ENCODE measurements at places on chromosomes 4 and X. TPM values are rescaled to one million over a fixed set of nuclear protein-coding genes. Genes with fewer than 3 reads are reported as not detected.

DNA sequence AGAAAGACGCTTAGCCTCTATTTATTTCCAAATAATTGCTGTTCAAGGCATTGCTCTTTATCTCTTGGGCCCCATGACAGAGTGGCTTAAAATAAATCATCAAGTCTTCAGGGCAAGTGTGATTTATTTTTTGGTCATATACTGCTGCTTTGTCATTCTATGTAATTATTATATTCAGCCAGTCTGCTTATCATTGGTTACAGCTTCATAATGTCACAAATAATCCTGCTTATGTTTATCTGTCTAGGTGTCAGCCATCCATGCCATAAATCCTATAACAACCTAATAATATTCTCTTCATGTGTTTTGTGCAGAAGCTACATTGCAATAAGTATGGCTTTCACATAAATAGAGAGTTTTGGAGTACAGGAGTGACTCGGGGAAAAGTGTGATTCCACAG is 41.0 kb downstream of the HHIP start:
- no peak for DNase-seq

DNA sequence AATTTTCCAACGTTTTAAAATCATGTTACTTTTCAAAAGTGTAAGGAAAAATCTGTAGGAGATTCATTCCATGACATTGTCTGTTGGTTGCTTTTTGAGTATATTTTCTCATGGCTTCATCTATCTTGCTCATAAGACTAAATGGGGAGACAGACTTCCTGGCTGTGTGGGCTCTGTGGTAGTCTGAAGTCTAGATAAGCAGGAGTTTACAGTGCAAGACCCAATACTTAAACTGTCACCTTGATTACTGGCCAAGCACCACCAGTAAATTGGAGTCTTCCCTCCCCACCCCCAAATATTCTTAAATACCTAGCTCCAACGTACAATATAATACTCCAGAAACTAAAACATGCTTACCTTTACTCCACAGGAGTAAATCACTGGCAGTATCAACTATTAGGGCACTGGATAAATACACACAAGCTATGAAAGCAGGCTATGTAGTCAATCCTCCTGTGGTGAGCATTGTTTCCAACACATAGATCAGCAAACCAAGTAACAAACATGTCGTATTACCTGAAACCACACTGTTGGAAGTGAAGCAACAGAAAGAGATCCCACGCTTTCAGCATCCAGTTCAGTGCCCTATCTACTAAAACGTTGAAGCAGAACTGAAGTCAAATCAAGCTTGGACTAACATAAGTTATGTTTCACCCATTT is 6.2 kb downstream of the HNRNPD start:
- no peak for DNase-seq

PLXNB3 gene
- 0.82 TPM for total RNA-seq

UGT2B10 gene
- total RNA-seq: not detected

DNA sequence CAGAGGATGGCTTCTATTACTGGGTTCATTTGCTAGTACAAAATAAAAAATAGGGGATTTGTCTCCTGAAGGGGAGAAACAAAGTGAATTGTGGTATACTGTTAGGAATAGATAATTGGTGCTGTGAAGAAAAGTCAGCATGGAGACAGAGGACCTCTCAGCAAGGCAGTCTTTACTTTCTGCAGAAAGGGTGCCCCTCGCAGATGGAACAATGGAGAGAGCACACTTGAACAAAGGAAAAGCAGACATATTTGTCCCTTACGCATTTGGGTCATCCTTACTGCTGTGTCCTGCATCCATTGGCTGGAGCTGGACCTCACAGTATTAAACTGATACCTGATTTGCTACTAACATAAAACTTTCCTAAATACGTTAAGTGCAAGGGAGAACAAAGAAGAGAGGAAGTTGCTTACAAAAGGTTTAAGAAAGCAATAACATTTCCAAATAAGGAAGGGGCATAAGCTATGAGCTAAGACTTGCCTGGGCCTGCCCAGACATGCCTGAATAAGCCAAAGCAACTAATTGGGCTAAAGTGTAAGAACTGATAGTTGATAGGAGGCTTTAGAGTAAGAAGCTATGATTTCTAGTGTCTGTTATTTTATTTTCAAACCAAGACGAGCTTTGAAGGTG is 83.8 kb downstream of the CCKAR start:
- no peak for DNase-seq

- no peak for DNase-seq
These were observed 776.7 kb upstream of the GRID2 start for GRCh38 chr4:91527056-91527455.

- DNase-seq: no peak
These were observed 66.6 kb downstream of the METTL14 start for GRCh38 chr4:118751629-118752323.

- no peak for DNase-seq
These were observed 107.8 kb downstream of the EFNB1 start for GRCh38 chrX:68936608-68937007.

TMEM271 gene
- 15.9 TPM for total RNA-seq

GRCh38 chr4:108359130-108359985 is 190.6 kb upstream of the LEF1 start:
- DNase-seq: no peak

PRKX gene
- 14.3 TPM for total RNA-seq

GIMD1 gene
- total RNA-seq: not detected

DNA sequence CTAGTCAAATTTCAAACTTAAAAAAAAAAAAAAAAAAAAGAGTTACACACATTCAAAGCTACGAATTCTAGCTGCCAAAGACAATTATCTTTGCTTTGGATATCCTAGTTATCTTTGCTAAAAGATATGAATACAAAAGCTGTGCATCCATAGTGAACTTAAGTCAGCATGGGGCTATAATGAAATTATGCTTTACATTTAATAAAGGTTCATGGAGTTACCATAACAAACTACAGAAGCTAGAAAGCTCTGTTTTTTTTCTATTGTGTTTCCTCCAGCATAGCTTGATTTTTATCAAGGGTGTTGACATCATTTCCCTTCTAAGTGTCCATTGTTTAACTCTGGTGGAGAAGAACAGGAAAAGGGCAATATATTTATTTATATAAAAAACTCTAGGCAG is 234.1 kb downstream of the ANKRD50 start:
- no peak for DNase-seq

DGAT2L6 gene
- not detected for total RNA-seq

SERPINA7 gene
- total RNA-seq: not detected

TAB3 gene
- 17.1 TPM for total RNA-seq

PDE6B gene
- total RNA-seq: 2.0 TPM

GRCh38 chrX:40004246-40004535 is 93.6 kb downstream of the BCOR start:
- no peak for DNase-seq

GRCh38 chr4:74112399-74113105 is 13.6 kb upstream of the CXCL2 start:
- no peak for DNase-seq

PI4K2B gene
- 6.5 TPM for total RNA-seq

GRCh38 chrX:13412208-13412600 is 92.4 kb upstream of the ATXN3L start:
- DNase-seq: no peak

DNA sequence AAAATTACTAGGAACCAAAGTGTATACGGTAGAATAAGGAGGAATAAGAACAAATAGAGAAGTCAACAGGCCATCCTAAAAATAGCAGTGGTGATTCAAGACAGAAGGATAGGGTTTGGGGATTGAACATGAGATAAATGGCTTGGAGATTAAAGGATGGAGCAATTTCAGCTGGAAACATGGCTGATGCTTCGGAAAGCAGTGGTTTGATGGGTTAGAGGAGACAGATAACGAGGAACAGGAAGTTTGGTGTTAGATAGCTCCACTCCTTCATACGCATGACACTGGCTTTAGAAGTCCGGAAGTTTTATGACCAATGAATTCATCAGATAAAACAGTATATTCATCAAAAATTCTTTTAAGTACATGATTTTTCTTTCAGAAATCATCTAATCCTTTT is 70.8 kb upstream of the GALNTL6 start:
- DNase-seq: no peak

- DNase-seq: no peak
These were observed 287.6 kb downstream of the PAPSS1 start for GRCh38 chr4:107432451-107432850.

GRCh38 chr4:12697970-12698369 is 786.2 kb downstream of the RAB28 start:
- DNase-seq: no peak

DNA sequence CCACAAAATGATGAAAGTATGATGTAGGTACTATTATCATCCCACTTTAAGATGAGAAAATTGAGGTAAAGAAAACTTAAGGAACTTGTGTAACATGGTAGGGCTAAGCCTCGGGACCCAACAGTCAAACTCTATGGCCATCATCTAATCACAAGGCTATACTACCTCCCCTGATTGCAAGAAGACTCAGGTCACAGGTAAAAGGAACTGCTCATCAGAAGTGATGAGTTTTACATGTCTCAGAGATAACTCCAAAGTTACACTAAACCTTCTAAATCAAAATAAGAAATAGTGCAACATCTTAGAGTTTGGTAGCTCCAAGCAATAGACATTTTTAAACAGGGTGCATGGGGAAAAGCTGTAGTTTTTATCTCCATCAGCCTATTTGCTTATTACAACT is 96.5 kb upstream of the MYOZ2 start:
- no peak for DNase-seq

HSPA4L gene
- total RNA-seq: 8.2 TPM

DNA sequence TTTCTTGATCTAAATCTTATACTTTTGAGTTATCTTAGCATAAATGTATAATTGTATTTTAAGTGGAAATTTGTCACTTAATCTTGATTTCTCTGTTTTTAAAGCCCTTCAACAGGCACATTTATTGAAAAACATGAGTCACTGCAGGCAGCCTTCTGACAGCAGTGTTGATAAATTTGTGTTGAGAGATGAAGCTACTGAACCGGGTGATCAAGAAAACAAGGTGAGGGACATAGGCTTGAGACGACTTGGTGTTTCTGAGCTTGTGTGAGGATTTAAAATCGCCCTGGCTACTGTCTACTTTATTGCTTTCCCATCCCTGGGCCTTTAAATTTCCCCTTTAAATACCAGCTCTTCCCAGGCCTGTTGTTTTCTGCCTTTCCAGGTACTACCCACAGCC is 55.7 kb downstream of the HTT start:
- DNase-seq: no peak

DNA sequence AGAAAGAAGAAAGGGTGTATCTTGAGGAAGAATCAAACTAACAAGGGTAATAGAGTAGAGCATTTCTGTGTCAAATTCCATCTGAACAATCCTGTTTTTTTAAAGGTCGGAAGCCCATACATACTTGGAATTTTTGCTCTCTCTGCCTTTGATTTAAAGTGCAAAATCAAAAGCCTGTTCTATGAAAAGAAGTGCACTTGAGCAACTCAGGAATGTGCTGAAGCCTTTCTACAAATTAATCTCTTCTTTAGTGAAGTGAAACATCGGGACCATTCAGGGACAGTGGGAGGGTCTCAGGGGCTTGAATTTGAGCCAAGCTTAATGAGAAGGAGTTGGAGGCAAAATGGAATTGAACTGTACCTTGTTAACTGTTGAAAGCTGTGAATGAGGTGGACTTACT is 1008.5 kb upstream of the LCORL start:
- no peak for DNase-seq

TMEM175 gene
- total RNA-seq: 18.8 TPM

GRCh38 chrX:51614353-51615012 is 4.2 kb downstream of the CENPVL3 start:
- peak; percentile 6 for DNase-seq

- no peak for DNase-seq
These were observed 56.4 kb upstream of the DDX60 start for GRCh38 chr4:168374772-168375523.

- DNase-seq: no peak
These were observed 160.9 kb downstream of the AFAP1 start for GRCh38 chr4:7778510-7779431.

DNA sequence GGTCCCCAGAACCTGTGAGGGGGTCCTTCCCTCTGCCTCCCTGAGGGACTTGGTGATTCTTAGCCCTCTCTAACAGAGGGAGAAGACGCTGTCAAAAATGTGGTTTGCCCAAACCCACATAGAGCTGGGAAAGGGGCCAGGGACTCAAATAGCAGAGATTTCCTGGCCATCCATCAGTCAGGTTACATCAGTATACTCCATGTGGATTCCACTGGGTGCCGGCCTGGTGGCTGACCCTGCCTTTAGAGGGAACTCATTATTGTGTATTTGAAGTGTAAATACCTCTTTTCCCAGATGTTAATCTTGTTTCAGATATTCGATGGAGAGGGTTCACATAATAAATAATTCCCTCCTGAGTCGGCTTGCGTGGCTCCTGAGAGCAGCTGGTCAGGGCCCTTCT is 130.3 kb downstream of the TBL1X start:
- DNase-seq: no peak

- DNase-seq: no peak
These were observed 248.5 kb downstream of the TENM3 start for GRCh38 chr4:182491719-182492118.

PPP4R3C gene
- total RNA-seq: not detected

CBR4 gene
- 34.2 TPM for total RNA-seq

- DNase-seq: peak; percentile 96
These were observed at the start of gene OTUD4 for GRCh38 chr4:145180298-145181090. Gene OTUD4, minus strand, starts transcription at chr4:145180589. Its CDS starts 616 bp downstream, at chr4:145179973.

DNA sequence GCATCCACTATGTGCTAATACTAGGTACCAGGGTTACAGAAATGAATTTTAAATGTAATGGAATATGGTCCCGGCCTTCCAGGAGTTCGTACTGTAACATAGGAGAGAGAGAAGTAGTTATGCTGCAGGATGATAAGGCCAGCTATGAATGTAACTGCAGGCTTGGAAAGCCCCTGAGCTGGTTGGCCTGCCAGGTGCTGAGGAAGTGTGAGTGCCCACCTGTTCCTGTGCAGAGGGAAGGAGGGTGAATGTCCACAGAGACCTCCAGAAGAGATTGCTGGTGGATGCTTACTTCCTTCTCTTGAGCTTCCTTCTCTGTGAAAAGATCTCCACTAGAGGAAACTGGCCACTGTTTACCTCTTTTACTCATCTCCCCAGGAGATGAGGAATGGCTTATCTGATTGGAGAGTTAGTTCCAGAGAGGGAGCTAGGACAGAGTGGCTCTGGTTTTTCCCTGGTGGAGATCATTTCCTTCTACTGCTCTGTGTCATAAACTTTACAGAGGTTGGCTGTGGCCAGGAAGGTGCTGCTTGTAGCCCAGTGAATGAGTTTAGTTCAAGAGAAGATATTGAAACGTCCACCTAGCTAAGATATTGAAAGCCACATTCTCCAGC is 114.0 kb upstream of the LNX1 start:
- no peak for DNase-seq

ZDHHC9 gene
- total RNA-seq: 19.6 TPM

GRCh38 chr4:70496231-70496630 is 22.1 kb upstream of the AMTN start:
- no peak for DNase-seq

PAGE5 gene
- total RNA-seq: not detected

Data from frontal cortex (tissue), 4 donors.